NK-92 treated with Interleukin-12 subunit alpha and Interleukin-12 subunit beta, amount 100 ng/mL, for 24 hours (cell line): ENCODE measurements at places on chromosomes 7 and 10.

DNA sequence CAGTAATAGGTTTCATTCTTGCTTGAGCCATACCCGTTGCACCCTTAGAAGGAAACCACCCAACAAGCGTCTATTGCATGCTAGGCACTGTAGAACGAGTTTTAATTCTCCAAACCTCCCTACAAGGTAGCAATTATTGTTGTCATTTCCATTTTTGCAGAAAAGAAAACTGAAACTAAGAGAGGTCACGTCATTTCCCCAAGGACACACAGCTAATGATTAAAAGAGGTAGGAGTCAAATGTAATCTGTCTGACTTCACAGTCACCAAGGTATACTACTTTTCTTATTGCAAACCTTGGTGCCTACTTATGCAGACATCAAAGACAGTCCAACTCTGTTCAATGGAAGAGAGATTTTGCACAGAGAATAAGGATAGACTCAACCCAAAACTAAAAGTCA, 49.1 kb upstream of the C1QL3 start:
- DNase-seq: no peak

DNA sequence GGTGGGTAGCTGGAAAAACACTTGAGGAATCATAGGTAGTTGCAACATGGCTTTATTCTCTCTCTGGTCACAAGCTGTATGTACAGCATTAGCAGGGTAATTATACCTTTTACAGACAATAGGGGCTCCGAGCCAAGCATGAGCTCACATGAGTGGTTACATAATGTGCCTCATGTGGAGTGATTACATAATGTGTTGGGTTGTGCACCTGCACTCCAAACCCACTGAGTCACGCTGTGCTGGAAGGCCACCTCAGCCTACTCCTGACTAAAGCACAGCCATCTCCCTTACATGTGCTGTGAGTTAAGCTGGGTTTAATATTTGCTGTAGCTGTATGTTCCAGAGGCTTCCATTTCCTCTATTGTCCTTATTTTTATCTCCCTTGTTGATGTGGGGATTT, 348.7 kb upstream of the SEMA3C start:
- DNase-seq: no peak

DNA sequence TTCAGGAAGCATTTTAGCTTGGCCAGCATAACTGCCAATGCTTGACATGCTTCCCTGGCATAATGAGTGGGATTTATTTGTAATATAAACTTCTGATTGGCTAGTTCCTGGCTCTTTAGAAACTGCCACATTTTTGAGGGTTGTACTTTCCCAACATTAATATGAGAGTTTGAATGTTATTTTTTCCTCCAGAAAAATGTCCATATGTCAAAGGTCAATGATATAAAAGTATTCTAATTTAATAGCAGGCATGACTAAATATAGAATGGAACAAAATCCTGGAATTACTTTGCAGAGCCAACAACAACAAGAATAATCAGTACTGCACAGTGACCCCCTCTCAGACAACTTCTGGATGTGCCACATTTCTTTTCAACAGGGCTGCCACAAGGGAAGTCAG, 352.6 kb downstream of the PRPF18 start:
- DNase-seq: no peak

DNA sequence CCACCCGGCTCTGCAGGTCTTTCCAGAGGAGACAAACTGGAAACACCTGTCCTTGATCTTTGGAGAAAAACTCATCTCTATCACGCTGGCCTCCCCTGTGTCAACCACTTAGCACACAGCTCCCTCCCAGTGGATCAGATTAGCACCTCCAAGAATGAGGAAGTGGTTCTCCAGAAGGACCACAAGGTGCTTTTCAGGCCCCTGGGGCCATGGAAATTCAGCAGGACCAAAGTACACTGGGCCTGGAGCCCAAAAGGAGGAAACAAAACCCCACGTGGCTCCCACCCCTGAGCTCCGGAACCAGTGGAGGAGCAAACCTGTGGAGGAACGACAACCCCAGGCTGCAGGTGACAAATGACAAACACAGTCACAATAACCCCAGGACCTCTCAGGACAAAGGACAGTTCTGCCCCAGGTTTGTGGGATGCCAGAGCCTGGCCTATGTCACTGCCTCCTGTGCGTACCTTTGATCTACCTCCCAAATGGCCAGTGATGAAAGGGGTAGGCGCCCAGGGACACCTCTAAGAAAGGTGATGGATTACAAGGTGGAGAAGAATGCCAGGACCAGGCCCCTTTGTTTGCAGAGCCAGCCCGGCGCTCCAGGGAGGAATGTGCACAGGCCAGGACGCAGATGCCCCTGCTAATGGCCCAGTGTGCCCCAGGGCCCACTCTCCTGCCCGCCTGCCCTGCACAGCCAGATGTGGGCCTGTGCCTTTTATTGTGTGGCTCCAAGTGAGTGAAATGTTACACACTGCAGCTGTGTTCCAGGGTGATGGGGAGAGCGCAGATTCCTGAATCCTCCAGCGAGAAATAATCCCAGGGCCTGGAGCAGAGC, 5.7 kb downstream of the TNS3 start:
- DNase-seq: no peak

- no peak for DNase-seq
These were observed 43.5 kb downstream of the PUS7 start for GRCh38 chr7:105478606-105479005.

DNA sequence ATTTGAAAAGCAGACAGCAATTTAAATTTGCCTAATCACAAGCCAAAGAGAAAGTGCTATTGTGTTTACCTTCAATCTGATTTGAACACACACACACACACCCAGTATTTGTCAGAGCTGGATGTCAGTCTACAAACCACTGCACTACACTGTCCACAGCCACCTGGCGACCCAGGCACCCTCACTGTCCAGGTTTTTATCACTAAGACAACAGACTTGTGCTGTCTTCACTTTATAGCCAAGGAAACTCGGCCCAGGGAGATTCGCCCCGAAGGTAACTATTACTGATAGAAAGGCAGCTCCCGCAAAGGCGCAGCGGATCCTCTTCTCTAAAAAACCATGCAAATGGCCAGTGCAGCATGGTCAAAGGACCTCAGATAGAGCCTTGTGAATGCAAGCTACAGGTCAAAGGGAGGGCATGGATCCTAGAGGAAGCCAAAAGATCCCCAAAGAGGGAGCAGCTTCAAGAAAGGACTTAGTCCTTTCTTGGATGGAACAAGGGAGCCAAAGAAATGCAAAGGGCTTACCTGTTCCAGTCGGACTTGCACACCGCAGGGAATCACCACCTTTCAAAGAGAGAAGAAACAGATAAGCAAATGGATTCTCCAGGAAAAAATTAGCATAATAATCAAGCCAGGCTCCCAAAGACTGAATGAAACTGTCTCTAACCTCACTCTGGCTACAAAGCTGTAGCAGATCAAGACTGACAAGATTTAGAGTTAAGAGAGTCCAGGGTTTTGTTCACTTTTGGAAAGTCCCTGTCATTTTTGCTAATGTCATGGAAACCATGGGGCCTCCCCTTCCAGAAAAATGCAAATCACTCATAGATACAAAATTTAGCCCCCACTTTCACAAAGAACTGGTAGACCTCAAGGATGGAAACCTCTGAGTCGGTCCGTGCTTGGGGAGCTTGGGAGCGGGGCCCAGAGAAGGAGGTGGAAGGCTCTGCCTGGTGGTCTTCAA, 101.1 kb downstream of the TNS3 start:
- no peak for DNase-seq

- DNase-seq: no peak
These were observed 62.9 kb upstream of the MKRN1 start for GRCh38 chr7:140542228-140542603.

GRCh38 chr10:100723180-100723579, 22.2 kb upstream of the PAX2 start:
- no peak for DNase-seq
